ENCODE measurements at places on chromosomes 13 and 19.

DNA sequence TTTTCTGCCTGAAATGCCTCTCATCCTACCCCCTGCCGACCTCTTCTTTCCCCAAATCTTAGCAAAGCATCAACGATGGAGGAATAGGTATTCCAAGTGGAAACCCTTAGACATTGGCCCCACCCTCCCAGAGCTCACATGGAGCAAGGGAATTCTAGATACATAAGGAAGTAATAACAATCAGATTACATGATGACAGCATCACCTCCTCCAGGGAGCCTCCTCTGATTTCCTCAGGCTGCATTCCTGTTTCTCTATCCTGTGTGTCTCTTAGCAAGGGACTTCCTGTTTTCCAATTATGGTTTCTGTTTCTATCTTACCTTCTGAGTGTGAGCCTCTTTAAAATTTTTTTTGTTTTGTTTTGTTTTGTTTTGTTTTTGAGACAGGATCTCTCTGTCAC lies 246.6 kb downstream of the TSHZ3 start:
- DNase-seq, result no peak

DNA sequence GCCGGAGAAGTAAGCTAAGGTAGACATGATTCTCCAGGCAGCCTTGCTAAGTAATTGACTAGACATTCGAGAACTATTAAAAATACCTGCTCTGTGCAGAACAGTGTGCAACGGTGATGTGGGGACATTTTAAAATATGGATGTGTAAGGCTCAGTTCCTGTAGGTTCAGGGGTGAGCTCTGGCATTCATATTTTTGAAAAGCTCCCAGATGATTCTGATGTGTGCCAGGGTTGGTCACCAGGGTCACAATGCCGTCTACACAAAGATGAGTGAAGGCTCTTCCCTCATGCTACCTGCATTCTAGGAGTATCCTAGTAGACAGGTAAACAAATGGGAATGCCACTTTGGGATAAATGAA lies 702 bp upstream of the EPSTI1 start:
- no peak for DNase-seq

GRCh38 chr13:107906131-107906530 lies 309.2 kb downstream of the LIG4 start:
- no peak for DNase-seq

DNA sequence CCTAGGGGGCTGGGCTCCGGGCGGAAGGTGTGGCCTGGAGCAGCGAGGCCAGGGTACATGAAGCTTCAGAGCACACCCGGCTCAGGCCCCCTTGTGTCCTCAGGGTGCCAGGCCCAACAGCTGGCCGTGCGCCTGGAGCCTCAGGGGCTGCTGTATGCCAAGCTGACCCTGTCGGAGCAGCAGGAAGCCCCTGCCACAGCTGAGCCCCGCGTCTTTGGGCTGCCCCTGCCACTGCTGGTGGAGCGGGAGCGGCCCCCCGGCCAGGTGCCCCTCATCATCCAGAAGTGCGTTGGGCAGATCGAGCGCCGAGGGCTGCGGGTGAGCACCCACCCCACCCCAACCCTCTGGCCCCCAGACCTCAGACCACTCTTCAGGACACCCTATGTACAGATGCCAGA lies 3.2 kb downstream of the SYDE1 start:
- no peak for DNase-seq

DNA sequence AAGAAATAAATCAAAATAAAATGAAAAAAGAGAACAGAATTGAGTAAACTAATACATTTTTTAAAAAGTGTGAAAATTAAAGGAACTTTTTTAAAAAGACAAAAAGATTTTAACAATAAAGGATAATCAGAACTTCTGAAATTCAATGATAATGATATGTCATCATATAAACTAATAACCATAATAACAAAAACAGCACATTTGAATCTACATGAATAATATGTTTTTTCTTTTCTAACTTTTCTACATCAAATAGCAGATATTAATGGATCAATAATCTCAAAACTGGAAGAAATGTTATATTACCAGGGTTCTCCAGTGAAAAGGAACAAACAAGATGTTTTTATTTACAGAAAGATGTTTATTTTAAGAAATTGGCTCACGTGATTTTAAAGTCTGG lies 903.3 kb upstream of the MIR17HG start:
- no peak for DNase-seq

DNA sequence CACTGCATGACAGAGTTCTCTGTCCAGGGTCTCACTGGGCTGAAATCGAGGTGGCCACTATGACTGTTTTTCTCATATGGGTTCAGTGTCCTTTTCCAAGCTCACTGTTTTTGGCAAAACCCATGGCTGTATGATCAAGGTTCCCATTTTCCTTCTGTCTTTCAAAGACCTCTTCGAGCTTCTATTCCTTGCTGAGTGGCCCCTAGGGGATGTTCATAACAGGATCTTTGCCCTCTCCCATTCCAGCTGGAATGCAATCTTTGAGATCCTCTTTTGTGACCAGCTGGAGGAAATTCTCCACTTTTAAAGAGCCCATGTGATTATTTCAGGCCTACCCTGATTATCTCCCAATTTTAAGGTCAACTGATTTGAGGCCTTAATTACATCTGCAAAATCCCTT lies 572.5 kb upstream of the SLC10A2 start:
- DNase-seq, result no peak

- no peak for DNase-seq
Observed at GRCh38 chr13:110696776-110697175, 9.1 kb downstream of the CARS2 start.

- no peak for DNase-seq
Observed at GRCh38 chr13:50129081-50129705, 113.9 kb downstream of the KCNRG start.

DNA sequence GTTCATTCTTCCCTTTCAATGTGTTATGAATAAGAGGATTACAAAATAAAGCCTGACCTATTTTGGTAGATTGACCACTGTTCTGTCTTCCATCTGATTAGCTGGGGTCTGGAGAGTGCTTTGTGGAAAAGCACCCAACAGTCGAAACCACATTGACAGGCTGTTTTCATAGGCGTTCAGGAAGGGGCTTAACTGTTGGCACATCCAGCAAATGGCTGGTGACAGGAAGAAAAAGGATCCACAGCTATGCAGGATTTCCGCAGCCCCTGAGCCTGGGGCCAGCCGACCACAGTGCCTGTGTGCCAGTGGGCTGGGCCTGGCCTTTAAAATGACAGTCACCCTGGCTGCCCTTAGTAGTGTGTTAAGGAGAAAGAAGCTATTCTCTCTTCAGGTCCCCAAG lies 113.3 kb downstream of the SIPA1L3 start:
- no peak for DNase-seq

DNA sequence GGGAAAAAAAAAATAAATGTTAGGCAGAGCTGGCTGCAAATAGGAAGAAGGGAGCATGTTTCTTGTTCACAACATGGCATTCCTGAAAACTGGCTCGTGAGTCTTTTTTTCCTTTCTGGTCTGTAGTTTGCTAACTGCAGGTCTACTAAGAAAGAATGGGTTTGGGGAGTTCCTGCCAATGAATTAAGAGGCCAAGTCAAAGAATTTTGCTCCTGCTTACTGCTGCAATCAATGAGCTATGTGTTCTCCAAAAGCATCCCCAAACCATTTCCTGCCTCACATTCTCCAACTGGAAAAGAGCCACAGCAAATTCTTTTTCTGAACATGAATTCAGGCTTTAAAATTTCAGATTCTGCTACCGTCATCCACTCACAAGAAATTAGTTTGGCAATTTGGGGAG lies 88.6 kb downstream of the DCT start:
- no peak for DNase-seq

DNA sequence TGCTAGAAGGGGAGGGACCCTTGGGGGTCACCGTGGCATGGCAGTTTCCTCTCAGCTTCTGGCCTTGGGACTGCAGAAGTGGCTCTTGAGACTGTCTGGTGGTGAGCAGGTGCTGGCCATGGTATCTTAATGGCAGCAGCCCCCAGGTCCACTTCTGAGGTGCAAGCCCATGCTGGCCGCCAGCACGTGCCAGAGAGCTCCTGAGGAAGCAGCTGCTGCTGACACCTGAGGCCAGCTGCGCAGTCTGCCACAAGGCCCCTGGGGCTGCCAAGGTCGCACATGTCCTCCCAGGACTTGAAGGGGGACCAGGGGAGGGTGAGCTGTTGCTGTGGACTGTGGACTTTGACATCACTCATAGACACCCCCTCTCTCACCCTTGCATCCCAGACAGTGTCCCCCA lies 48.0 kb downstream of the NFIX start:
- no peak for DNase-seq

DNA sequence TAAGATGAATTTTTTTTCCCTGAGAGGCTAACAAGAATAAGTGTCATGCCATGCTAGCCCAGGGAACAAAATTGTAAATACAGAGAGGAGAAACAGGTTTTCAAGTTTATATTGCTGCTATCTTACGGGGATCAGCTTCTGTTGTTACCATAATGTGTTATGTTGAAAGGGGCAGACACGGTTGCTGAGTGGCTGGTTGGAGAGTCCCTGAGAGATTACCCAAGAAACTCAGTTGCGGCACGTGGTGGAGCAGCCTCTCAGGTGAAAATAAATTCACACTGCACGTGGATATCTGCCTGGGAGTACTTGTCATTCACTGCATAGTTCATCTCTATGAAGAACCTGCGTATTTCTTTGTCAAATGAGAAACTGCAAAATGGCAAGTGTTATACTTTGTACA lies 293.6 kb downstream of the TDRD3 start:
- DNase-seq, result no peak

- peak; percentile 57 for DNase-seq
Observed at GRCh38 chr19:14505488-14506239, 9.7 kb upstream of the GIPC1 start.

- DNase-seq, result no peak
Observed at GRCh38 chr13:97436845-97437244, 2.9 kb downstream of the RAP2A start.

DNA sequence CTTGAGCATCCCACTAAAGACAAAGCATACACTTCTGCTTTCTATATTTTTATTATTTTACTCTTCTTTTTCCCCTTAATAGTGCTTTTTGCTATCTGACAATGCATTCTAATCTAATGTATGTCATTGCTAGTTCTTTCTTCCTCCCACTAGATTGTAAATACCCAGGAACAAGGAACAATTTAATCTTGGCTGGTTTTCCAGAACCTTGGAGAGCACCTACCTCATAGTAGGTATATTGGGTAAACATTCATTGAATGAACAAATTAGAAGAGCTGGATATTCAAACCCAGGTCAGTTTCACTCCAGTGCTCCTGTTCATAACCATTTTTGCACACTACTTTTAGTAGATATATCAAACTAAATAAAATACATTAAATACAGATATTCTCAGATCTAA lies 1617.6 kb upstream of the SLC10A2 start:
- no peak for DNase-seq

- peak; percentile 13 for DNase-seq
Observed at GRCh38 chr13:110616103-110617101, 1.1 kb downstream of the NAXD start.

DNA sequence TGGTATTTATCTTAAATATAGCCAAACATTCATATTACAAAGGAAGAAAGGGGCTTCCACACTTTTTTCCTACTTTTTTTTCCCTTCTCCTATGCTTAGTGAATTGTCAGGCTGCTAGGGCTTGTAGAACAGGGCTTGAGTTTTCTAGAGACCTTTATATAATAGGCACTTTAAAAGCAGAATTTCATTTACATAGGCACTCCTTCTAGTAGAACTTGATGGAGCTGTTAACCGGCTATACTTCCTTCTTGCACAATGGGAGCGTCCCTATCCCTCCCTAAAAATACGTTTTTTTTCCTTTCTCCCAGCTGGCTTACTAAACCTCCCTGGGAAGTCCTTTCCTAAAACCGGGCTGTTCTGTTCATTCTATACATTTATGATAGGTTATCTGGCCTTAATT lies 1.1 kb downstream of the TRIM13 start:
- no peak for DNase-seq

DNA sequence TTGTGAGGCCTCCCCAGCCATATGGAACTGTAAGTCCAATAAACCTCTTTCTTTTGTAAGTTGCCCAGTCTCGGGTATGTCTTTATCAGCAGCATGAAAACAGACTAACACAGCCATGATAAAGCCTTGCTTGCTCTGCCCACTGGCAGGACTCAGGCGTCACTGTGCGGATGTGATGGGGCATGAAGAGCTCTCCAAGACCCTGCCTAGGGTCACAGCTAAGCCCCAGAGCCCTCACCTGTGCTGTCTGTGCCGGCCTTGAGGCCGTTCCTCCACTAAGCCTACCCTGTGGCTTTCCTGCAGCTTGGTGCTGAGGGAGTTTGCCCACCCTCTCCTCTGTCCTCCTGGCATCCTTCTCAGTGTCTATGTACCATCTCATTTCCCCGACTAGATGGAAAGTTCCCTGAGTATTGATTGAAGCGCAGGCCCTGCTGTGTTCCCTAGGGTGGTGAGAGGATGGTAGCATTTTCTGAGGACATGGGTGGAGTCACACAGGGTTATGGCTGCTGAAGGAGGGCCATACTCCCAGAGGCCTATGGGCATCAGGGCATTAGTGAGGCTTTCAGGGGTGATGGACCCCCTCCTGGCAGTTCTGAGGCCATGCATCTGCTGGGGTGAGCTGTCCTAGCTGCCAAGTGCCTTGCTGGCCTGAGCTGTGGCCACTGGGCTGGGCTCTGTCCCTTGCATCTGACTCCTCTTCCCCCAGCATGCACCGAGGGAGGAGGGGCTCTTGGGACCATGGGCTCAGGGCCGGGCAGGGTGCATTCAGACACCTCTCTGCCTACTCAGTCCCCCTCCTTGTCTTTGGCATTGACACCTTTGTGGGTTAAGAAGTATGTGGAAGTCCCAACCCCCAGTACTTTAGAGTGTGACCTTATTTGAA lies 75.3 kb downstream of the TEX29 start:
- no peak for DNase-seq

DNA sequence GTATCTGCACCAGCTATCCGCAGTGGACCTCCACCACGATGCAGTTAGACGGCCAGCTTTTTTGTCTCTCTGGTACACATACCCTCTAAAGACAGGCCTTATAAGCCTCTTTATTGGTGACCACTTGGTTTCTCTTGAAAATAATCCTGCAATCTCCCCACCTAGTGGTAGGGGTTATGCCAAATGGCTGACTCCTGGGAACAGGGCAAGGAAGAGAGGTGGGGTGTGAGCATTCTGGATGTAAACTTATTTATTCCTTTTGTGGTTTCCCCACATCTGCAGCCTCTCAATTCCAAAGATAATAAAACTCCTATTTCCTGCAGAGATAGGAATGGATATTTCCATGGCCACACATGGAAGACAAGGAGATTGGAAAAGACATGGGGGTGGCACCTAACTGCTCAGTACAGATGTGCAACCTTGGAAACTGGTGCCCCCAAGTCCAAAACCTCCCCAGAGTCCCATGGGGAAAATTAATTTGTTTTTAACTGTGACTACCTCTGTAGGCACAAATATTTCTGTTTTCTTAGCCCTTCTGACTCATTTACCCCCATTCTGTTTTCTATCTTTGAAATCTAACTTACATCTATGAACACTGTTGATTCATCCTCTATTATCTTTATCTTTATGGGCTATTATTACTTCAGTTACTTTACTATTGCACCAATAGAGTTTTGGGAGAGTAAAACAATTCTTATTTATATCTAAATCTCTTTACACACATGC lies 112.7 kb upstream of the TSHZ3 start:
- DNase-seq, result no peak

- no peak for DNase-seq
Observed at GRCh38 chr19:16035601-16036297, 40.5 kb upstream of the TPM4 start.

Measured in stimulated activated CD8-positive, alpha-beta memory T cell treated with anti-CD3 and anti-CD28 coated beads, Interleukin-12 subunit alpha, Interleukin-12 subunit beta, amount 100 ng/mL, for 1 hour (primary cell).